ENCODE measurements at places on chromosomes 3 and 15.

DNA sequence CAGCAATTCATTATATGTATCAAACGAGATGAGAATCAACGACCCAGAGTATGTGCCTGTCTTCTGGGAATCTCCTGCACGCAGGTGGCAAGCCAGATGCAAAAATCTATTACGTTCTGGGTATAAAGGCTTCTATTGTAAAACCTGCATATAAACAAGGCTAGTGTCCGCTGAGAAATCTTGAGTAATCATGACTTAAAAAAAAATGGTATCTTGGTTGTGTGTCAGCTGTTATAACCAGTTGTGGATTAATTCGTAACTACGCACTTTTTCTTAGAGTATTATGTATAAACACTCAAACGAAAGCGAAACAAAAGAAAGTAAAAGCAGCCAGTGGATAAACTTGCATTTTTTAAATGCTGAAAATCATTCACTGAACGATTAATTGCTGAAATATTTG is 509.1 kb downstream of the RSL24D1 start:
- no peak for ATAC-seq

GRCh38 chr3:126284258-126284904 is 72.8 kb downstream of the KLF15 start:
- no peak for ATAC-seq

DNA sequence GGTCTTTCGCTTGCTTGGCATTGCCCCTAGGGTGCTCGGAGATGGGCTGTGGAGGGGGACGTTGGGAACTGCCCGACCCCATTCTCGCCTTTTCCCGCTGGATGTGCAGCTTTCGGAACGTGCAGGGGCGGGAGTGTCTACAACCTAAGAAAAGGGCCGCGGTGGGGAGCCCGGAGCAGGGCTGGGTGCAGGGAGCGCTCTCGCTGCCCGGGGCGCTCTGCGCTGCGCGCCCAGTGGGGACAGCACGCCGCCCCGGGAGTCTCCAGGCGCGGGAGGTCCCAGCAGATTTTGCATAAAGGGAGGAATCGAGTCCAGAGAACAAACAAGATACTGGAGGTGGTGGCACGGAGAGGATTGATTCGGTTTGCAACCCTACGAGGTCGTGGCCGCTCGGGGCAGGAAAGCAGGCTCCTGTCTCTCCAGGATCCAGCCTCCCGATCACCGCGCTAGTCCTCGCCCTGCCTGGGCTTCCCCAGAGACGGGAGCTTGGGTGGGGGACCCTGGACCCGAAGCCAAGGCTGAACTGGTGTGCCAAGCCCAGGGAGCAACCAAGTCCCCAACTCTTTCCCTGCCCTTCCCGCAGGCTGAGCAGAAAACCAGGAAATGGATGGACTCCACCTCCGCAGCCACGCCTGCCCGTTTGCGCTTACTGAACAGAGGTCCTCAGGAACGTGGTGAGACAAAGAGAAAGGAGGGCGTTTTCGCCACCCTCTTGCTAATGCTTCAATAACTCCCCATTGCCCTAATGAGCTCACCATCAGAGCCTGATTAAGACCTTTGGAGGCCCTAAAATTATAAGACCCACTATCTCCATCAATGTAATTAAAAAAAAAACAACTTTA is 59.7 kb downstream of the NOX5 start:
- peak; percentile 51 for ATAC-seq

GRCh38 chr3:59551834-59552233 is 502.0 kb upstream of the CFAP20DC start:
- ATAC-seq, result no peak

DNA sequence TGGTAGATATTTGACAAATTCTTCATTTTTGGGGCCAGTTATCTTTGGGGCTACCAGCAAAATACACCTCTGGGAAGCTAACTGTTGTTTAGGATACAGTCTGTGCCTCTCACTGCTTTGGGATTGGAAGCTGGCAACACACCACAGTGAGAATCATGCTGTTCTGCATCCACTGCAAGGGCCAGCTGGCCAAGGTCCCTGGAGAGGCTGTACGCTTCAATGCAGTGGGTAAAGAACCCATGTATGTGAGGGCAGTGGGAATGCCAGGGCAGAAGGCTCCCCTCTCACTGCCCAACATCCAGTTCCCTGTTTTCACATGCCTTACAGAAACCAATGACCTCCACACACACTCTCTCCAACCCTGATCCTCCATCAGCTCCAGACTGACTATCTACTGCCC is 20.1 kb downstream of the ZDHHC3 start:
- no peak for ATAC-seq

DNA sequence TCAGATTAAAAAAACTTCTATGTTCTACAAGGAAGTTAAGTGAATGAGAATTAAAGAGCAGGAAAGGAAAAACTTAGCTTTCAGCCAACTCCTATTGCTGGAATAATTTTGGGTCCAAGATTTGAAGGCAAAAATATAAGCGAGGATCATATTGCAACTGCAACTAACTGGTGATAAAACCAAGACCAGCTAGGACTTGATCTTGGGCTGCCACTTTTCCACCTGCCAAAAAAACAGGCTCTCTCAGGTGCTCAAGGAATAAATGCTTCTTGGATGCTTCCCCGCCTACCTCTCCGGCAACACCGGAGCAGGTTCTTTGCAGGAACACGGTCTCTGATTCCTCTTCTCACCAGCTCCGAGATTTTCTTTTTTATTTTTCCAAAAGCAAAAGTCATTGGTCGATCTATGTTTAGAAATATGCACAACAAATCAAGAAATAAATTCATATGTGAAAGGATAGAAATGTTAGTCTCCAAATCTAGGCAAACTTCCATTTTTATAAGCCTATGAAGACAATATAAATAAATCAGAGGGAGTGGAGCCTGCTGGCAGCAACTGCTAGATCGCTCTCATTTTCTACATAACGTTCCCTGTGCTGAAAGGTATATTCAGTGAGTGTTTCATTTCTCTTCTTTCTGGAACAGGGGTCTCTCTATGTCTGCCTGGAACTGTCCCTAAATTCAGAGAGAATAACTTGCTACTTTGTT is 241.9 kb downstream of the NTRK3 start:
- ATAC-seq, result no peak

- no peak for ATAC-seq
Observed at GRCh38 chr3:99468918-99469317, 169.5 kb upstream of the COL8A1 start.

- ATAC-seq, result no peak
Observed at GRCh38 chr15:66006986-66007385, 137.7 kb downstream of the RAB11A start.

- no peak for ATAC-seq
Observed at GRCh38 chr3:31191354-31191753, 296.9 kb upstream of the GADL1 start.

- ATAC-seq, result no peak
Observed at GRCh38 chr15:62832231-62832630, 210.3 kb upstream of the TPM1 start.

- ATAC-seq, result peak; percentile 42
Observed at GRCh38 chr3:73546961-73547360, 77.8 kb downstream of the PDZRN3 start.

DNA sequence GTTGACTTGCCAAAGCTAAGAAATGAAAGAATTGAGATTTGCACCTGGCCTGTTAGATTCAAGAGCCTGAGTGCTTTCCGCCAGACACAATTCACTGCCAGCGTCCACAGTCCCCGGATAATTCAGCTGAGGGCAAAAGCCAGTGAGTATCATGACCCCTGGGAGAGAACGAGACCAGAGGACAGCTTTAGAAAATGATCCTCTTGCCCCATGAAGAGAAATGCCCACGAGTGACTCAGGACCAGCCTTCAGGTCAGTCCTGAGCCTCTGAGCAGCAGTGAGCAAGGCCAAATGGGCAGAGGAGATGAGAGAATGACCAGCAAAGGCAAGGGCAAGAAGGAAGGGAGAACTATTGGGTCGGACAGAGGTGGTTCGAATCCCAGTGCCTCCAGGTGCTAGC is 273.5 kb downstream of the FAM43A start:
- no peak for ATAC-seq

- no peak for ATAC-seq
Observed at GRCh38 chr3:137011153-137011552, 53.4 kb downstream of the IL20RB start.
